ENCODE measurements at places on chromosomes 2 and 18. TPM values are rescaled to one million over a fixed set of nuclear protein-coding genes. Genes with fewer than 3 reads are reported as not detected.

DNA sequence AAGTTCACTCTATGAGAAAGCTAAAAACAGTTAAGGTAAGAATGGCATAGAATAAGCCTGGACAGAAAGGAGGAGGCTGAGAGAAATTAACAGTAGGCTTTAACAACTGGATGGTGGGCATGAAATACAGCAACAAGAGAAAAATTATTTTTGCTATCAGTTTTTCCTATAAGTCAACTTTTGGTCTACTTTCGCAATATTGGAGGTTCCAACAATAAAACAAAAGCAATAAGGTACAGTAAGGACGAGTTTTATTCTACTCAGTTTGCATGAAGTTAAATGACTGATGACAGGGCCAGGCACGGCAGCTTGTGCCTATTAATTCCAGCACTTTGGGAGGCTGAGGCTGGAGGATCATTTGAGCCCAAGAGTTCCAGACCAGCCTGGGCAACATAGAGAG is 17.3 kb downstream of the RAB1A start:
- DNase-seq, result no peak

DNA sequence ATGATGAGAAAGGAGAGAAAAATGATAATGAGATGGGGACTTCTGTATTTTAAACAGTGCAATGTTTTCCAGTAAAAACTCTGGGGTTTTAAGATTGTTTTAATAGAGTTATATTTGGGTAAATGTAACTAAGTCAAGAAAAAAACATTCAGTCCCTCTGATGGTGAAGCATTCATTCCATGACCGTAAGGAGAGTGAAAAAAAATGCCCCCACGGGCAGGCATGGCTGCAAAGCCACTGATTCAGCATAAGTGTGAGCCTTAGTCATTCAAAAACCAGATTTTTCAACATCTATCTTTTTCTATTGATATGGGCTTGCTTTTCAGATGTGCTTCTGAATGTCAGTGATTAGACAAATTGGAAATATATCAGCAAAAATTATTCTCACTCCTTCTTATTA is 957.8 kb downstream of the SLC4A3 start:
- no peak for DNase-seq

DNA sequence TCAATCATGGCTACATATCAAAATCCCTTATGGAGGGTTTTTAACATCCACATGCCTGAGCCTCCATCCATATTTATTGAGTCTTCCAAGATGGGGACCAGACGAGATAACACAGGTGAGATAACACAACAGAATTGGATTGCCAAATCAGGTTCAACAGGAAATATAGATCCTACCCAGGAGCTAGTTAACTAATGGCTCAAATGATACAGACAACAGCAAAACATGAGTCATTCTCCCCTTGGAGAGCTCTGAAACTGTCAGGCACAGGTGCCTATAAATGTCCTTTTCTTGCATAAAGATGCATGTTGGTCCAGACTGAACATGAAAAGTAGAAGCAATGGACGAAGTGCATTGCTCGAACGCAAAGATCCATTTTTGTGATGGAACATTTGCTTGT is 202.2 kb downstream of the CDH20 start:
- no peak for DNase-seq

- no peak for DNase-seq
Measured at GRCh38 chr2:15779381-15780041, 160.8 kb upstream of the MYCN start.

GRCh38 chr2:215712219-215712868 is 276.5 kb upstream of the FN1 start:
- no peak for DNase-seq

- no peak for DNase-seq
Measured at GRCh38 chr18:44458777-44459176, 221.9 kb upstream of the SETBP1 start.

GRCh38 chr18:9353596-9353995 is 19.0 kb downstream of the TWSG1 start:
- DNase-seq, result no peak

DNA sequence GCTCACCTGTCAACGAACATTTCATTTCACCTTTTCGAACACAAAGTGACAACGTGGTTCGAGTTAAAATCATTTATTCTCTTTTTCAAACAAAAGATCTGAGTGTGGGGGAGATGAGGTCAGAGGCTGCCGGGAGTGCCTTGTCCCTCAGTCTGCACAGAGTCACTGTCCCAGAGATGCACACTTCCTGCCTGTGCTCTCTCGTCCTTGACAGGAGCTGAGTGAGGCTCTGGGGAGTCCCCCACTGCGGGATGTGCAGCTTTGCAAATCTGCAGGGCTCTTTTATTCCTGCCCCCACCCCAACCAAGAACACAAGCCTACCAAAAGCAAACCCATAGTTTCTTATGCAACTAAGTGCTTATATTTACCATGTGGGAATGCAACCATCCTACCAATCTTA is 497.8 kb downstream of the EIPR1 start:
- no peak for DNase-seq

DNA sequence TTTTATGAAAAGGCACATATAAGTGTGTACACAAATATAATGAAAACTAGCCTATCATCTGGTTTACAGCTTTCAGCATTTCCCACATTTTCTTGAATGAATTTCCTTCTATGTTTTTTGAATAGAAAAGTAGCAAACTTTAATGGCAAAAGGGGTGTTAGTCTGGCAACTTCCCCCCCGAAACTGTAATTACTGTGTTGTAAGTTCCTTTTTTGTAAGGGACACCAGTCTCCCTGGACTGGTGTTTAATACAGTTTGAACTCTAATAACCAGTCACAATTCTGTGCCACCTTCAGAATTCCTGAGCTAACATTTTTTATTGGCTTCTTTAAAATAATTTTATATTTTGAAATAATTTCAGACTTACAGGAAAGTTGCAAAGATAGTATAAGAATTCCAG is 94.2 kb downstream of the ACSL3 start:
- DNase-seq, result no peak

- no peak for DNase-seq
Measured at GRCh38 chr2:215692387-215693079, 256.7 kb upstream of the FN1 start.

DNA sequence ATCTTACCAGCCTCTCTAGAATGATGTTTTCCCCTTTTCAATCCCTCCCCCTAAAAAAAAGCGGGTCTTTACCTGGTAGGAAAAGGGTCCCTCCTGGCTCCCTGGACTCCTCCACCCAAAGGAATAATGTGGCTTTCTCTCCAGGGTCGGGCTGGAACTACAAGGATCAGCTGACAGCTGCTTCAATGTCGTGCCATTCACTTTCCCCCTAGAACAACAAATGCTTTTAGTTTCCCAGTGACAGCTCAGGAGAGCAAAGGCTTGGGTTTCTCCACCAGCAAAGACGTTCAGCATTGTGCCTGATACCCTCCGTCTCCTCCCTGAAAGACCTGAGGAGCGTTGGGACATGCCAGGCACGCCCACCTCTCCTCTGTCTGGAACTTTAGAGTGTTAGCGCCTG is 173.8 kb upstream of the SIX3 start:
- no peak for DNase-seq

DNA sequence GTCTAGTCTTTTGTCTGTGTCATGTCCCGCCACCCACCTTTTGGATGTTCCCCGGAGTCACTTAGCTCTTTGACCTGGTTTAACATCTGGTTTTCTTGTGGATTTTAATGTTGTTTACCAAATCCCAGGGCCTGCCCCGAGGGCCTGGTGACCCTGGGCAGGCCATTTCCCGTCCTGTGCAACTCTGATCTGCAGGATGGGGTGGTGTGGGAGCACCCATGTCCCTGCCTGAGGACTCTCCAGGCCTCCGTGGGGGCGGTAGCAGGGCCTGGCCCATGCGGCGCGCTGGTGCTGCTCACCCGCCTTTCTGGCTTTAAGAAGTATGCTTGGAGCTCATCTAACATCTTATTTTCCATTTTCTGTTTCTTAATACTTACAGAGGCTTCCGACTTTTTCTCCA is 10.7 kb downstream of the RAMP1 start:
- no peak for DNase-seq

- no peak for DNase-seq
Measured at GRCh38 chr2:42053791-42054701, 6.2 kb downstream of the PKDCC start.

DNA sequence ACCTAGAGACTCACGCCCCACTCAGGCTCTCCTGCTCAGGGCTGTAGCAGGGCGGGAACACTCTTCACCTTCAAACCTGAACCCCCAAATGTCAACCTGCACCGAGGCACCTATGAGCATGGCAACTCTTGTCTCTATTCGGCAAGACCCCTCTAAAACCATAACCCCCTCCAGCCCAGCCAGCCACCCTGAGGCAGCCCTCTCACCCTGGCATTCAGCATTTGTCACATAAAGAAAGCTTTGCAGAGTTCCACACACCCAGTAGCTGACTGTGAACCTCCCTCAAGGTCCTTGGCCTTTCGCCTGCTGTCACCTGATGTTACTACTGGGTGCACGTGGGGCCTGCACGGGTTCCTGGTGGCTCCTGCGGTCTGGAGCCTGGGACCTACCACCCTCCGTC is 97.2 kb upstream of the ALKAL2 start:
- no peak for DNase-seq

DNA sequence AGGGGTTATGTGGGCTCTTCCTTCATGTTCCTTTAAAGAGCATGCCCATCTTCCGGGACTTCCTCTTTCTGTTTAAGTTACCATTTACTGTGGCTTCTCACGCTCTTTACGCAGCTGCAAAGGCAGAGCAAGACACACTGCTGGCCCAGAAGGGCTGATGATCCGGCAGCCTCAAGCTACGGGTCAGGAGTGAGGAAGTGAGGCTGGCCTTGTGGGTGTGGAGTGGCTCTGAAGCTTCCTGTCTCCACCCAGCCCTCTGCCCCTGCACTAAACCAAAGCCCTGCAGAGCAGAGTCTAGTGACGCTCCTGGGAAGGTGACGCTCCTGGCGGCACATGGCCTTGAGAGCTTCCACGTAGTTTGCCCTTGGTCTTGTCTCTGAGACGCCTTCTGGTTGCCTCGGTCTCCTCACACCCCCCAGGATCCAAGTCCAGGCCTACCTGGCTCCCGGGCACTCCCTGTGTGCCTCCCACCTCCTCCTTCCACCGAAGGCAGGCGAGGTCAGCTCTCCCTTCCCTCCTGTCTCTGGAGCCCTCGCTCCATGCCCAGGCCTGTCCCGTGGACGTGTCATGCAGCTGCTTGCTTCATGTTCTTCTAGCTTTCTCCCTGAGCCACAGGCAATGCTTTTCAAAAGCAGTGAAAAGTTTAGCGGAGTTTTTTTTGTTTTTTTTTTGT is 50.3 kb downstream of the ARL4C start:
- no peak for DNase-seq

The VSNL1 gene
- 0.60 TPM for total RNA-seq

The FNDC4 gene
- 2.5 TPM for total RNA-seq

The IL36RN gene
- total RNA-seq, result 0.19 TPM

The IL1RL1 gene
- total RNA-seq, result not detected

The IL1RN gene
- total RNA-seq, result not detected

The CGREF1 gene
- 4.4 TPM for total RNA-seq

The DYNAP gene
- not detected for total RNA-seq

The LOXL3 gene
- 15.9 TPM for total RNA-seq

The KCNF1 gene
- 0.29 TPM for total RNA-seq

Data from Caco-2 (cell line).